DMS79 treated with DMSO at 0.1 percent for 48 hours (cell line): ENCODE measurements at places on chromosomes 6 and 20.

DNA sequence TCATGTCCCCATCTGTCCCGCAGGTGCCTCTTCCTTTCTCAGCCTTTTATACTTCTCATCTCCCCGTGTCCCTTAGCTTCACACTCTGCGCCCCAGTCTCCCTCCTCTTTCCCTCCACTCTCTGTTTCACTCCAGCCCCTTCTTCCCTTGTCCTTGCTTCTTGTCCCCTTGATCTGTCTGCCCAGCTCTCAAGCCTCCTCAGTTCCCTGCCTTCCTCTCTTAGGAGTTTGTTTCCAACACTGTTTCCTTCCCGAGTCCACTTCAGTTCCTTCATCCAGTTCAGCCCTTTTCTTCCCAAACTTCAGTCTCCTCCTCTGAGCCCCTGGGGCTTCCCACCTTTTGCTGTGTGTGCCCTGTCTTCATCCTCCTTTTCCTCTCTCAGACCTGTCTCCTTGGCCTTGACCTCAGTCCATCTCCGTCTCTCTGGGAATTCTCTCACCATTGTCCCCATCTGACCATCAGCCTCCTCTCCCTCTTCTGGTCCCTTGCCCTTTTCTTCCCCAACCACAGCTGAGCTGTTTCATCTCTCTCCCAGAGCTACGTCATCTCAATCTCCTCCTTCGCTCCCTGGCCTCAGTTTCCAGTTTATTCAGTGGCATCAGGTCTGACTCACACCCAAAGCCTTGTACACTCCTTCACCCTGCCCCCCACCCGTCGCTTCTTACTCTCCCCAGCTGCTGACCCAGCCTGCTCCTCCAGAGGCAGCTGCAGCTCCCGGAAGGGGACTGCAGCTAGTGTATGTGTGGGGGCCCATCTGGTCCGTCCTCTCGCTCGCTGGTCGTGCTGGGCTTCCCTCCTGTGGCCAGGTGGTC is 2.7 kb upstream of the DDR1 start:
- peak; percentile 53 for DNase-seq

DNA sequence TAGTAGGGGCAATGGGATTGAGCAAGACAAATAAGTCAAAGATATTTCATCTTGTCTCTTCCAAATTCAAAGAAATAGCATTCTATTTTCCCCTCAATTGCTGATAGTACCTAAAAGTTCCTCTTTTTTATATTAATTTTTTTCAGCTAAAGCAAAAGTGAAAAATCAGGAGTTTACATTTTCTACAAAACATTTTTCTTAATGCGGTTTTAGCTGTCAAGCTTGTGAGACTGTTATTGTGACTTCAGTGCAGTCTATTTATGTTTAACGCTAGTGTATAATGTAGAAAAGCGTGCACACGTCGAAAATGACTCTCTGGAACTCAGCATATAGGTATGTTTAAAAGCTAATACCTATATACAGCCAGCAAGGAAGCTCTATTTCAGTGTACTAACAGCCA is 119.8 kb downstream of the BTBD3 start:
- no peak for DNase-seq

DNA sequence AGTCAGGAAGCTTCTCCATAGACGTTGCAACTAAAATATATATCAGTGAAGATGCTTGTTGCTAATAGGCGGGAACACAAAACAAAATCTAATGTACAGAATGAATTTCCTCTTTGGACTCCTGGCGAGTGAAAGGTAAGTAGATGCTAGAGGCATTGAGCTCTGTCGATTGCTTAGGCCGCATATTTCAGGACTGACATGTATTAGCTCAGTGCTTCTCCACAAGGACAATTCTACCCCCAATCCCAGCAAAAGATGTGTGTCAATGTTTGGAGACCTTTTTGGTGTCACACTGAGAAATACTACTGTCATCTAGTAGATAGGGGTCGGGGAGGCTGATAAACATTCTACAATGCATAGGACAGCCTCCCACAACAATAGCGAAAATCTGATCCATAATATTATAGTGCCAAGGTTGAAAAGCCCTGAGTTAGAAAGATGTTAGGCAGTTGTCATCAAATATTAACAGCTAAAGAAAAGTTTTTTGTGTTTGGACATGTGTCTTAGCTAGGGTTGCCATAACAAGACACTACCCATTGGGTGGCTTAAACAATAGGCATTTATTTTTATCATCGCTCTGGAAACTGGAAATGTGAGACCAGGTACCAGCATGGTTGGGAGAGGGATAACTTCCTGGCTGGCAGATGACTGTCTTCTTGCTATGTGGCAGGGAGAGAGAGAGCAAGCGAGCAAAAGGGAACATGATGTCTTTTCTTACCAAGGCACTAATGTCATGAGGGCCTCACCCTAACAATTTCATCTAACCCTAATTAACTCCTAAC is 48.0 kb upstream of the BCAS1 start:
- DNase-seq: no peak

GRCh38 chr6:79257381-79258205 is 23.1 kb upstream of the HMGN3 start:
- DNase-seq: no peak

GRCh38 chr6:142945049-142945445 is at the start of gene HIVEP2:
HIVEP2 (minus strand) TSS chr6:142945176; CDS start chr6:142774738, 170,438 bp downstream.
- DNase-seq: peak; percentile 55

GRCh38 chr6:56359201-56359899 is 112.0 kb upstream of the COL21A1 start:
- peak; percentile 73 for DNase-seq

- no peak for DNase-seq
Observed at GRCh38 chr6:157928428-157928827, 53.2 kb upstream of the SYNJ2 start.

DNA sequence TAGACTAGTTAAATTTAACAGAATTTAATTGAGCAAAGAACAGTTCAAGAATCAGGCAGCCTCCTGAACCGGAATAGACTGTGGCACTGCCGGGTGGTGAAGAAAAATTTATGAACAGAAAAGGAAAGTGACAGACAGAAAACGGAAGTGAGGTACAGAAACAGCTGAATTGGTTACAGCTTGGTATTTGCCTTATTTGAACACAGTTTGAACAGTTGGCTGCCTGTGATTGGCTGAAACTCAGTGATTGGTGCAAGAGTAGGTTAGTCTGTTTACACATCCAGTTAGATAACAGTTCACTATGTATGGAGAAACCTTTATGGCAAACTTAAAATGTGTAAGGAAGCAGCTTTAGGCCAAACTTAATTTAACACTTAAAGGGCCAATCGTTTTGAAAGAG is 116.0 kb upstream of the CITED2 start:
- DNase-seq: no peak

DNA sequence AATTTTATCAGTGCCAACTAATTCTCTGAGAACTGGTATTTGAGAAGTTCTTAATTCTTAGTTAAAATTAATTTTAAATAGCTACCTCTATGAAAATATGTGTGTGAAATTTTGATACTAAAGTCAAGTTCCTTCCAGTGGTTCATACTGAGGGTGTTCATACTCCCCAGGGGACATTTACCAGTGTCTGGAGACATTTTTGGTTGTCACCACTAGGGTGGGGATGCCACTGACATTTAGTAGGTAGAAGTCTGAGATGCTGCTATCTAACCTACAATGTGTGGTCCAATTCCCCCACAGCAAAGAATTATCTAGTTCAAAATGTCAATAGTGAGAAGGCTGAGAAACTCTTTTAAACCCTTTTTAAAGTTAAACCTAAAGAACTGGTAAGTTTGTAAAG is 463.8 kb downstream of the ADGRB3 start:
- DNase-seq: no peak

DNA sequence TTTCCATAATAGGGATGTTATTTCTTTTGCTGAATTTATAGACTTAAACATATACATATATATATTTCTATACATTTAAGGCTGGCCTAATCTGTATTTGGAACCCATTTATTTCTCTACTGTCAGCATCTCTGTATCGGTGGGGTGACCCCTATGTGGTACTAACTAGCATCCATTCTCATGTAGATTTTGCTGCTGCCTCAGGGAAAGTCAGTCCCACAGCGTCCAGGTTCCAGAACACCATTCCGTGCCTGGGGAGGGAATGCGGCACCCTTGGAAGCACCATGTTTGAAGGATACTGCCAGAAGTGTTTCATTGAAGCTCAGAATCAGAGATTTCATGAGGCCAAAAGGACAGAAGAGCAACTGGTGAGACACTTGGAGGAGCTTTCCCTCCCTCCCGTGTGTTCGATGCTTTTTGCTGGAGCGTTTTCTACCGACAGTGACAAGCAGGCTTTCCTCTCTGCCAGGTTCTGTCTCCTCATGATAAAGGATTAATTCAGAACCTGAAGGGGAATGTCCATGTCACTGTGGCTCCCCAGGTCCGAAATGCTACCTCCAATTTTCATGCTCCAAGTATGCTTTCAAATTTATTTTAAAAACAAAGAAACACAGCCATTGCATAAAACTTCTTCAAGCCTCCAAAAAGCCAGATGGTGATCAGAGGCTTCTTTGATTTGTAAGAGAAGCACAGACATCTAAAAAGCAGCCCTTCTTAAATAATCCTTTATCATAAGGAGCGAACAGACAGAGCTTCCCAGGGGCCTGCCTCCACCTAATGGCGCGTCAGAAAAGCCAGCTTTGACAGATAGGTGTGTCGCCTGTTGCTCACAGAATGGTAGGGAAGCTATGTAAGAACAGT is 13.1 kb downstream of the TNFAIP3 start:
- DNase-seq: no peak

DNA sequence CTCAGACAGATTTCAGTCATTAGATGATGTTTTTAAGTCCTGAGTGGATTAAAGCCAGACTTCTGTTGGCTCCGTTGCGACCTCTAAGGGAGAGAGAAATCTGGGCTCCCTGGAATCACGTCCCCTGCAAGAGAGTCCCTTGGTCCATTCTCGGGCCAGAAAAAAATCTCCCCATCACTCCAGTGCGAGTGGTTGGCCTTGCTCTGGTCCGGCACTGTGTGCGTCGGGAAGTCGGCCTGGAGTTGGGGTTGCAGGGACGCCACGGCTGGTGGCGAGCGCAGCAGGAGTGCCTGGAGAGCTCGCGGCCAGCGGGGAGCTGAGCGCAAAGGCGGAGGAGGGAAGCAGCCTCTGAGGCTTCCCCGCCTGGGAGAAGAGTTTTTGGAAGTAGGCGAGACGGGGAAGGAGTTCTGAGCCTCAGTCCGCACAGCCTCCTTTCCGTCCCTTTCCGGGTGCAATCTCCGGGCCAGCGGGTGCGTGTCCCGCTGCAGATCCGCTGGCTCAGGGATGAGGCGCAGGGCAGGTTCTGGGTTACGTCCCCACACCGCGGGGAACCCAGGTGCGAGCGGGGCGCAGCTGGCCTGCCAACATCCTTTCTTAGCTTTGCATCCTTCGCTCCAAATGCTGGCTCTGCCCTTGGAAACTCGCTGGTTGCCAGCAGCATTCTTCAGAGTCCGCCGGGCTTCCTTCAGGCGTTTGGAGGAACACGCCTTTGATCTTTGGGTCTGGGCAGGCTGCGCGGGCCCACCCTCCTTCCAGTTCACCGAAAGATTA is 6.8 kb downstream of the TCF21 start:
- no peak for DNase-seq

DNA sequence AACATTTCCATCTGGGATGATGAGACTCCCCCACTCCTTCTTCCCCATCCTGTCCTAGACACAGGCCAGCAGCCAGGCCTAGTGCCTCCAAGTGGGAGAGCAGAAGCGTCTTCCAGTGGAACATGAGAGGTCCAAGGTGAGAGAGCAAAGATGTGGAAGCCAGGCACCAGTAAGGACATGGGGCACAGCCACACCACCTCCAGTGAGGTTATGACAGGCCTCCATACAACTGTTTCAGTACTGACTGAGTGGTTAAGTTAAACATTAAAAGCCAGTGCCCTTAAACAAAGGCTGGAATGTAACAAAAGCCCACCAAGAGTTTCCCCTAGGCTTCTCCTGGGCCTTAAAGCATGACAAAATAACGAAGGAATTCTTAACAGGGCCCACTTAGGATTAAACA is 5.3 kb downstream of the ZBTB24 start:
- DNase-seq: no peak

GRCh38 chr6:158758451-158758860 is 60.7 kb downstream of the EZR start:
- no peak for DNase-seq

DNA sequence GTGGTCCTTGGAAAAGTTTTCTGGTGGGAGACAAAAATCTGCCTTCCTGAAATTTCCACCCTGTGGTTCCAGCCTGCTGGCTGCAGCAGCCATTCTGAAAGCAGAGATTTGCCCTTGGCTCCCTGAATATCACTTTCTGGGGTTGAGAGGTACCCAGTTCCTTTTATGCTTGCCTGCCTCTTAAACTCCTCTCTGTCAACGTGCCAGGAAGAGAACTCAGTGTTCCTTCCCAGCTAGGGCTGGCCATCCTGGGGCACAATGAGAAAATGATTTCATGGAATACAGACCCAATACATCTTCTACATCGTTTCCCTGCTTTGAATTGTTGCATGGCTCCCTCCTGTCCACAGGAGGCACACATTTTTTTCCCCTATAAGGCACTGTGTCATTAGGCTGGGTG is 1.6 kb upstream of the DSN1 start:
- DNase-seq: no peak
